Erythroblast (primary cell): ENCODE measurements at places on chromosomes 1 and 21.

DNA sequence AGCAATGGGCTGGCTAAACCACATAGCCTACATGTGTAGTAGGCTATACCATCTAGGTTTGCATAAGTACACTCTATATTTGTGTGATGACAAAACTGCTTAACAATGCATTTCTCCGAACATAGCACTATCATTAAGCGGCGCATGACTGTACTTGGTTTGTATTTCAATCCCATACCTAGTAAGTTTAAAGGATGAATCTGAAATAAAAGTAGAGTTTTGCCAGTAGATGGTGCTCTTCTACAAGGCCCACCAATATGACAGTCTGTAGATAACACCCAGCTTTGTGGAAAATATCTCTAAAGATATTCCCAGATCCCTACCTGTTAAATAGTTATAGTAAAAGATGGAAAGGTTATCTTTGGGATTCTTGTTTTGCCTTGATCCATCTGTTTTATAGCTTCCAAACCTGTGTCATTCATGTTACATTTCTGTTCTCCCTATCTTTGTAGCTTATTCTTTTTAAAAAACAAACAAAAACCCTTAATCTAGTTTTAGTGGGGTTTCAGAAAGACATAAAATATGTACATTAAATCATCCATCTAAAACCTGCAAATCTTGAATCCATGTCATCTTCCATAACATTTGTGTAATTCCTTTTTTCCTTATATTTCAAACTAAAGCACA is 33.9 kb upstream of the ASPM start:
- peak; percentile 54 for DNase-seq

DNA sequence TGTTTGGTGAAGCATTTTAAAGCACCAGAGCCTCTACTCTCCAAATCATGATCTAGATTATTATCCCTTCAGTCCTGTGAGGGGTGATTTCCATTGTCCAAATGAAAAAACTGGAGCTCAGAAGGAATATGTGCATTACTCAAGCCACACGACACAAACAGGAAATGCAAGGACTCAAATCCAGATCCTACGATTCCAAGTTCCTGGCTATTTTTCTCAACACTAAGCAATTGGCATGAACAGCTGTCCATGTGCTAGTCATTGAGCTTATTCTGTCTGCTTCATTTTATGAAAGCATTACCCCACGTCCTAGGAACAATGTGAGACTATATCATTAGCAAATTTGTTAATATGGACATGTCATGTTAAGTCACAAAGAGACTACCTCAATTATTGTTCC is 273.1 kb upstream of the LYPLAL1 start:
- no peak for DNase-seq

- DNase-seq: no peak
These were observed 1.6 kb upstream of the NKAIN1 start for GRCh38 chr1:31241321-31241720.

GRCh38 chr1:33137800-33138199 is 44.0 kb downstream of the TRIM62 start:
- DNase-seq: peak; percentile 38

GRCh38 chr1:84785271-84786036 is 95.2 kb upstream of the SSX2IP start:
- DNase-seq: no peak

DNA sequence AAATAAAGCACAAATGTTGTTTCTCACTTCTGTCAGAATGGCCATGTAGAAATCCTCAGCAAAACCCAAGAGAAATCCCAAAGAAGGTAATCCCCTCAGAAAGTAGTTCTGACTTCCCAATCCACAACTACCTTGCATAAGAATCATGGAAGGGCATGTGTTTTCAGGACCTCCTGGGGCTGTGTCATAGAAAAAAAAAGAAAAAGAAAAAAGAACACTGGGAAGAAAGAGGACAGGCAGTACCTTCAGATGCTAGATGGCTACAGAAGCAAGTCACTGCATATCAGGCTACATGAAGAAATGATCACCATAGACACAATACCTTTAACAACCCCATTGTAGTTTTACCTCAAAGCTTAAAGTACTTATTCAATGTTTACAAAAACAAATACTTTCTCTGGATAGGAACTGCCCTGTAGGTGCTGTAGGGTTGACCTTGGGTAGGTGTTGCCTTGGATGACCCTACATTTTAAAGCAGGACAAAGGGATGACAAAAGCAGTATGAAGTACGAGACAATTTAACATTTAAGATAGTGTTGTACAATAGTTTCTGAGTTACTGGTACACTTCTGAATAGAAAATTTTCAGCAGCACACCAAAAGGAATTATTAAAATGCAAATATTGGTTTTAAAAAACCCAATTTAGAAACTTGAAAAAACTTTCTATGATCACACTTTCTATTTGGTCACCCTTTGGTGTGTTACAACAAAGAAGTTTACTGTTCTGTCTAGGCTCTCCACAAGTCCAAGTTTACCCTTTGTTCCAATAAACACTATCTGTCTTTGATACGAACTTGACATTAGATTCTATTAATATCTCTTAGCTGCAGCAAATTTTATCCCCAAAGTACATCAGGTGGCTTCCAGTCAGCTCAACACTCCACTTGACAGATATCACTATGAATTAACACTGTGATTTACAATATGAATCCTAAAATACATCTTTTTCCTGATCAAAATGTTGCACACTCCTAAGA is 5.0 kb downstream of the TRIT1 start:
- DNase-seq: no peak

DNA sequence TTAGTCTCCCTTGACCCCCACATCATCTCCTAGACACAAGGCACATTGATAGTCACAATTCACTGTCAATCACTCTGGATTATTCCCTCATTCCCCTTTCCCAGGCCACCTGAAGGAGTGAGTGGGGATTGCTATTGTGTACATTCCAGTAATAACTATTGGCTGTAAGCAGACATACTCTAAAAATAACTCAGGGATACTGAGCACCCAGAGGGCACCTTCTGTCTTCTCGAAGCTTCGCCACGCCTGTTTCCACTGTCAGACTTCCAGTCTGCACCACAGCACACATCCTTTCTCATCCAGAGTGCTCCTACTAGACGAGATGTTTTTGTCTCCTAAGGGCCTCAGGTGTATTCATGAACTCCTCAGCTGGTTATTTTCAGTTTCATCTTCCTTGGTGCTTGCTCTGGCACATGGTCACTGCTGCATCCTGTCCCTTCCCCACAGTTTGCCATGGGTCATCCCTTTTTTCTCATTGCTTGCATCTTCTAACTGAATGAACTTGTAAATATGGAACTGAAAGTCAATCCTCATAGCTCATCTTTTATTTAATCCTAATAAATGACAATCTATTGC is 848 bp upstream of the APOBEC4 start:
- DNase-seq: no peak

DNA sequence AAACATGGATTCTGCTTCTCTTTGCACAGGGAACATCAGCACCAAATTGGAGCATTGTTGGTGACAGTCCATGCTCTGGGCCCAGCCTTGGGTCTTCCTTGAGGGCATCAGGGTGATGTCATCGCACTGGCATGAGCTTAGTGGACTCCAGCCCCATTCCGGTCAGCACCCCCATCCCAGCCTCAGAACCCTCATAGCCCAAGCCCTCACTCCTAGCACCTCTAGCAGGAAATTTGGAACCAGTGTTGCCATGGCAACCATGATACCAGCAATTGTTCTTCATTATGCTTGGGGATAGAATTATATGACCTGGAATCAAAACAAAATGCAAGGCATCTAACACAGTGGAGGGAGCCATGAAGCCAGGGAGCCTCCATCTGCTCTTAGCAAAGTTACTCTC is 83.1 kb downstream of the VWA5B1 start:
- DNase-seq: no peak

DNA sequence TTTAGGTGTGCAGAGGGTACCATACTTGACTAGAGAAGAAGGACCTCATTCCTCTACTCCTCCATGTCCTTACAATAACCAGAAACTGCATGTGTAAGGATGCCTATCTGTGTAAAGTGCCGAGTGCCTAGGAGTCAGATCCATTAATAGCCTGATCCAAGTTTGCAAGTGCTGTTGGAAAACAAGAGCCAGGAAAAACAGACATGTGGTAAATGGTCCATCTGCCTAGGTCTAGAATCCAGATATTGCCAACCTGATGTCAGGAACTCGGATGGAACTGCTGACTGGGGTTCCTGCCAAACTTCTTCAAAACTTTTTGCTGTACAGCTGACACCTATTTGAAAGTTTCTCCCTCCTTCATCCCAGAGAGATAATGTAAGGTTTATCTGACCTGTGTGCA is 239.4 kb upstream of the CAMK1G start:
- DNase-seq: no peak

DNA sequence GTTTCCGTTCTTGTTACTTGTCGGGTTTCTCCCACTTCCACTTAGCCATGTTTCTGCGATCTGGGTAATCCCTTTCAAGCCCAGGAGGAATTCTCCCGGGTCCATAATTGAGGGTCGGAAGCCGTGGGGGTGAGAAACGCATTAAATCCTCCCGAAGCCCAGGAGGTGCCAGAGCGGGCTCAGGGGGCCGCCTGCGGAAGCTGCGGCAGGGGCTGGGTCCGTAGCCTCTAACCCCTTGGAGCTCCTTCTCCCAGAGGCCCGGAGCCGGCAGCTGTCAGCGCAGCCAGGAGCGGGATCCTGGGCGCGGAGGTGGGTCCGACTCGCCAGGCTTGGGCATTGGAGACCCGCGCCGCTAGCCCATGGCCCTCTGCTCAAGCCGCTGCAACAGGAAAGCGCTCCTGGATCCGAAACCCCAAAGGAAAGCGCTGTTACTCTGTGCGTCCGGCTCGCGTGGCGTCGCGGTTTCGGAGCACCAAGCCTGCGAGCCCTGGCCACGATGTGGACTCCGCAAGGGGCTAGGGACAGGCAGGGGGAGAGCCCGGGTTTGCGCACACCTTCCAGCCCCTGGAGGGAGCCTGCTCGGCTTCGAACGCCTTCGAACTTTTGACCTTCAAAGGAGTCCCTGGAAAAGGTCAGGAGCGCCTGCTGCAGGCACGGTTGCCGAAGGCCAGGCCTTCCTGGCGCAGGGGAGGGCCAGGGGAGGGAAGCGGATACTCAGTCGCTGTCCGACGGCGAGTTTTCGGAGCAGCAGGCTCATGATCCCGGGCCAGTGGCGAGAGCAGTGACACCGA is 1.7 kb upstream of the SIM2 start:
- no peak for DNase-seq

- no peak for DNase-seq
These were observed 22.8 kb downstream of the C2CD2 start for GRCh38 chr21:41931041-41931451.

DNA sequence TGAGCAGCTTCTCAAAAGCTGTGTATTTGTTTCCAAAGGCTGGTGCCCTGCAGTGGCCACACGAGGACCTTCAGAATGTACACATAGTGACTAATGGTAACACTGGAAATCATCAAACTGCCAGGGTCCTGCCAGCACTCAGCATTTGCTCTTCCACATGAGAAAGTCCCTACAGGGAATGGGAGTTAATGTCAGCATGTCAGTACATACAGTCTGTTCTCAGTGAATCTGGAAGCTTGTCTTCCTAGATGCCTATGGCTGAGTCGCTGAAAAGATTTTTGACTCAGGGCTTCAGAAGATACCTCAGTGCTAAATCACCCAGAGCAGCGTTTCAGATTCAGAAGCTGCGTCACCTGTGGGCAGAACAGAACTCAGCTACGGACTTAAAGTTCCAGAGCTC is 108.2 kb downstream of the CDC7 start:
- DNase-seq: no peak

- no peak for DNase-seq
These were observed 28.9 kb downstream of the SLC37A1 start for GRCh38 chr21:42542596-42542995.

GRCh38 chr1:202801175-202801574 is 7.0 kb downstream of the KDM5B start:
- no peak for DNase-seq

DNA sequence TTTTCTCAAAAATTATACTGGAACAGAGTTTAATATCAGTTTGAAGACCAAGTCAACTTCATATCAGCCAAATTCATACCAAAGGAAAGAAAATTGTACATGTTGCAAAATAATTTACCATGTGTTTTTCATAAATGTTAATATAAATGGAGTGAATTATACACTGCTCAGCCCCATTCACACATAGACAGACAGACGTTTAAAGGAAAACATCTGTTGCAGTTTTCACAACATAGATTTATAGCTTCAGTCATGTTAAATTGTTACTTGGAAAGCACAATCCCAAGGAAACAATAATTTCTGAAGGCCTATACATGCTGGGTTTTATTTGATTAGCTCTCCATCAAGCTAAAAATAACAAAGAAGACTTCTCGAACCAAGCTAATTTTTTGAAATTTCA is 27.8 kb upstream of the HYI start:
- DNase-seq: no peak

DNA sequence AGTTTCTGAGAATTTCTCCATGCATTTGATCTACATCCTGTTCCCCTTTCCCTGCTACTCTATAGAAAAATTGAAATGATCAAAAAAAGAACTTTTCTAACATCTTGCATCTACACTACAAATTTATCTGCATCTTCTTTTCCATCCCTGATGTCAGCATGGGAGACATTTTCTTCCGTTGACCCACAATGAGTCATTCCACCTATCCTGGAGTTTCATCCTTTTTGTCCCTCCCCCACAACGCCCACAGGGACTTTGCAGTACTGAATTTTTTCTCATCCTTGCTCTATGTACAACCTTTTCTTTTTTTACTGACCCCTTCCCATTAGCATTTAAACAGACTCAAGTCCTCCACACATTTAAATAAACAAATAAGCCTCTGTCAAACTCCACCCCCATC is 112.2 kb upstream of the MROH9 start:
- no peak for DNase-seq

DNA sequence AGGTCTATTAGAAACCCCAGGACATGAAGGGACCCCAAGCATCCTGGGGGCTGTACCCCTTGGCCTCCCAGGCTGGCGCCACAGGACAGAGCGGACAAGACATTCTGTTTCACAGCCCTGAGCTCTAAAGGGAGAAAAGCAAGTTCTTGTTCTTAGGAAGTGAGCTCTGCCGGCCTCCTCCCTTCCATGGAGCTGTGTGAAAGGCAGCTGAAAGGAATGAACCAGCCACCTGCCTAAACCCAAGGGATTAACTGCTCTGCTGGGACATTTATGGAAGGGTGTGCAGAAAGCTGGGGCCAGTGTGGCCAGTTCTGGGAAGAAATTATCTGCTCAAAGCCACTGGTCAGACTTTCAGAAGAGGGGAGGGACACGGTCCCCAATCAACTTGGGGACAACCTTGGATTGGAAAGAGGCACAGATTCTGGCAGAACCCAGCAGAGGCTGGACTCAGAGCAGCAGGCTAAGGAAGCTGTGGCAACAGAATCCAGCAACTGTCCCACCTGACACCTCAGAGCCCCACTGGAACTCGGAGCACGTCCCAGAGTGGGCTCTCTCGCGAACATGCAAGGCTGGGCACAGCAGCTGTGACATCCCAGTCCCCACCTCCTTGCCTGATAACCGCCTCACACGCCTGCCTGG is 2.1 kb downstream of the KLHL21 start:
- DNase-seq: no peak
